Stimulated activated CD4-positive, alpha-beta T cell treated with anti-CD3 and anti-CD28 coated beads, Interleukin-1b, Interleukin-23, amount 100 ng/mL, for 1 hour (primary cell): ENCODE measurements at places on chromosomes 5 and 9.

- no peak for DNase-seq
Measured at GRCh38 chr9:81522716-81523551, 166.4 kb downstream of the TLE1 start.

GRCh38 chr9:3874449-3875360 is 348.9 kb upstream of the RFX3 start:
- no peak for DNase-seq

DNA sequence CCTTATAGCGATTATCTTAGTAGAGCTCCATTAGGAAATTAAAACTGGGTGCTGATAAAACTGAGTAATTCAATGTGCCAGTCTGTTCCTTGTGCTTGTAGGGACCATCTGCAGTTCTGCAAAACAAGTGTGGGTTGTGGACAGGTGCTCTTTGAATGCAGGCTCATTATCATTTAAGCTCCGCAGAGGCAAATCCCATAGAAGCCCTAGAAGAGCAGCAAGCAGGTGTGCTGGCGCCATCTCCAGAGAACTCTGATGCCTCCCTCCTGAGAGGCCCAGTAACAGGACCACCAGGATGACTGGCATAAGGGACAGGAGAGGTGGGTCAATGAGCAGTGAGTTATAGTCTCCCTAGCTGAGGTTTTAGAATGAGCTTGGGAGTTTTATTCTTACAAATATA is 1342.4 kb upstream of the DMAC1 start:
- no peak for DNase-seq

- no peak for DNase-seq
Measured at GRCh38 chr5:1820926-1821325, 19.7 kb downstream of the NDUFS6 start.

DNA sequence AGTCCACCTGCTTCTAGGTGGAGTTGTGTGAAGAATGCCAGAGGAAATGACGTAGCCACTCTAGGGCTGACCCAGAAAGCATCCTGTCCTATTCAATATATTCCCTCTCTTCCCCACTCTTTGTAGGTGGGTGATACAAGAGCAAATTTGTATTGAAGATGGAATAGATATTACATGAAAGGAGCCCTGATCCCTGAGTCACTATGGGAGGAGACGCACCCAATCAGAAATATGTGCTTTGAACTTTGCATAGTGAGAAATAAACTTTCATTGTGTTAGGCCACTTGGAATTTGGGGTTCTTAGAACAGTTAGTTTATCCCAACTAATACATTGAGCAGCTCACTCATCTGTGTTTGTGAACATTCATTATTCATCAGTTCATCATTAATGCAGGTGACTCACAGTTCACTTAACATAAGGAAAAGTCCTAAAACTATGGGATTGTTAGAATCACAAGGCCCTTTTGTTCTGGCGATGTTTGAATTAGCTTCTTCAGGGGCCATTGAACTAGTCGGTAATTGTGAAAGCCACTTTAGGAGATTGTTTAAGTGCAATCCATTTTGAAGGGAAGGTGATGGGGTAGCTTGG is 26.9 kb upstream of the NTRK2 start:
- DNase-seq = no peak

GRCh38 chr9:20989923-20990341 is 41.5 kb downstream of the HACD4 start:
- no peak for DNase-seq

DNA sequence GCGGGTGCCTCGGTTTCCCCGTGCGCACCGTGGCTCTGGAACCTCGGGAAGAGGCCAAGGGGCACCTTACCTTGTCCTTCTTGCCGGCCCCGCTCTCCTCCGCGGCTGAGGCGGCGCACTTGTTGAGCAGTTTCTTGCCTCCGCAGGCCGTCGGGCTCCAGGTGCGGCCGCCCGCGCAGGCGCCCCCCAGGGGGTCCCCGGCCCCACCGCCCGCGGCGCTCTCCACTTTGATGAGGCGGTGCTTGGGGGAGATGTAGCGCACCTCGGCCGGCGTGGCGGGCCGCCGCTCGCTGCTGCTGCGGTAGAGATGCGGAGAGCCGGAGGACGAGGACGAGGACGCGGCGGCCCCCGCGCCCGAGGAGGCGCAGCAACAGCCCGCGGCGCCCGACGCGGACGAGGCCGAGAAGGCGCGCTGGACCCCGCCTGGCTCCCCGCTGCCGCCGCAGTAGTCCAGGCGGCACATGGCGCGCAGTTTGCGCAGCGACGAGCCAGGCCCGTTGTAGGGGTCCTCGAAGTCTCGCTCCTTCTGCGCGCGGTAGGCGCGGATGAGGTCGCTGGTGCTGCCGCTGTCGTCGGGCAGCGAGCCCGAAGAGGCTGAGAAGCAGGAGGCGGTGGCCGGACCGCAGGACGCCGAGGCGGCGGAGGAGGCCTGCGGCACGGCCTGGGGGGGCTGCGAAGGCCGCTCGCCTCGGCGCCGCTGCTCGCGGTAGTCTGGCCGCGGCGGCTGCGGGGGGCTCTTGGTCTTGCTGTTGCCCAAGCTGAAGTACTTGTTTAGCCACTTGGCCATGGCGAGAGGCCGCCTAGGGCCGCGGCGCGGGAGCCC is 957 bp downstream of the SHB start:
- no peak for DNase-seq

- DNase-seq = no peak
Measured at GRCh38 chr5:166436872-166437271, 1854.6 kb upstream of the WWC1 start.
